NCI-H446 (cell line): ENCODE measurements at places on chromosomes 16 and 17.

DNA sequence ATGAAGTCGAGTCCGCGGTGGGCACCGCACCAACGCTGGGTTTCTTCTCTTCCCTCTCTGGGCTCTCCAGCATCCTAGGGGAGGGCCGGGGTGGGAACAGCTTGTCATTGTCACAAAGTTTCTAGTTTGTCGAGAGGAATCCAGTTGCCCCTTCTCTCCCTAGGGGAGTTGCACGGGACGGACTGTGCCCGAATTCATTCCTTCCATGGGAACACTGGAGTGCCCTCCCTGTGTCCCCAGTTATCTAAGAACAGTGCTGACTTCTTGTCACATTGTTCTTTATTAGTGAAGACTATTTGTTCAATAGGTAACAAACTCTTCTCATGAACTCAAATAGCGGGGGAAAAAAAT, 1.2 kb downstream of the KLHL36 start:
- DNase-seq, result no peak

DNA sequence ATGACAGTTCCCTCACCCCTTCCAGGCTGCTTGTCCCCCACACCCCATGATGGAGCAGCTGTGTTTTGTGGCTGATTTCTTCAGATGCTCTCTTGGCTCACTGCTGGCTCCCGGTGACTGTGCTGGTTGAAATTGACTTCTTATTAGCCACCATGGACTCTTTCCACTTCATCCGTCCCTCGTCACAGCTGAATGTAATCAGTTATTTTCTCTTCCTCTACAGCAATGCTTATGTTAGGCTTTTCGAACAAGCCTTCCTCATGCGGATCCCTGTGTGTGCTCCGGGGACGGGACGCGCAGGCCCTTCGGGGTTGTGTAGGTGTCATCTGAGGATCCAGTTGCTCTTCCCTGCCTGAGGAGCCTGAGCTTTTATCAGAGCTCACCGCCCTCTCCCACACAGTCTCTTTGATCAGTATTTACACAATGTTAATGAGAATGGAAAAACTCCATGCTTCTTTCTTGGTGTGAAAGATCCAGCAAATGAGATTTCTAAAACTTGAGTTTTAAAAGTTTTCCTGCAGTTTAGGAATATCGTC, 87.5 kb downstream of the RPTOR start:
- no peak for DNase-seq

GRCh38 chr16:19410435-19411171, 7.1 kb upstream of the TMC5 start:
- DNase-seq, result no peak

DNA sequence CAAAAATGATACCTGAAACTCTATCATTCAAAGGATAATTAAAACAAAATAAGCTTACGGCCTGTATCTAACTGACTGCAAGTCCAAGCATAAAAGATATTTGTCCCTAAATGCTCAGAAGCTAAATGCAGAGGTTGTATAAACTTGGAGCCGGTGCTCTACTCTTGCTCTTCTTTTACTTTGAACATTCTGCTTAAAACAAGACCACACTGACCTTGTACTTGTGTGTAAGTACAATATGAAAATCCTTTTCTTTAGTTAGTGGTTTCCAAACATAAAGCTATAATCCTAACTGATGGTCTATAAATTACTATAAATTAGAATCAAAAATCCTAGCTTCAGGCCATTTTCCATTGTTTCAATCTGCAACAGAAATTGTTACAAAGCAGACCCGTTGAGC, 74.6 kb downstream of the SPAG9 start:
- no peak for DNase-seq

DNA sequence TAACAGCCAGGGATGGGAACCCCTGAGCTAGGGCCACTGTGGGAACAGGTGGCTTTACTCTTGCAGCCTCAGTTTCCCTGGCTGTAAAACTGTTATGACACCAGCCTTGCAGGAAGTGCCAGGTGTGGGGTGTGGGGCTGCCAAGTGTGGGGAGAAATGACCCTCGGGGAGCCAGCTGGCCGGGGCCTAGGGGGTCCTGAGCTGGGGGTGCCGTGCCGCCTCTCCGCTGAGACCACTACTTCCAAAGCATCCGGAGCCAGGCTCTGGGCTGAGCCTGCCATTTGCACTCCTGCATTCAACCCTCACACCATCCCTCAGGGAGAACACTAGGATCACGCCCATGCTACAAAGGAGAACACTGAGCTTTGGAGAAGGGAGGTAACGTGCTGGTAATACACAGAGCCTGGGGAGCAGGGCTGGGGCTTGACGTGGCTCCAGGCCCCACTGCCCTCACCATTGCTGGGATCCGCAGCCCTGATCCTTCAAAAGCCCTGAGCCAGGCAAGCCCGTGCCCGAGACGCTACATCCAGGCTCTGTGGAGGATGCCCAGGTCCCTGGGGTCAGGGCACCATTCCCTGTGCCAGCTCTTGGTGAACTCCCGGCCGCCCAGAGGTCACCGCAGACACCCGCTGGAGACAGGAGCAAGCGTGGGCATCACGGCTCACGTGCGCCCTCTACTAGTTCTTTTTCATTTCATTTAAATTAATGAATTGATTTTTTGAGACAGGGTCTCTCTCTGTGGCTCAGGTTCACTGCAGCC, 28.8 kb upstream of the GINS2 start:
- no peak for DNase-seq

DNA sequence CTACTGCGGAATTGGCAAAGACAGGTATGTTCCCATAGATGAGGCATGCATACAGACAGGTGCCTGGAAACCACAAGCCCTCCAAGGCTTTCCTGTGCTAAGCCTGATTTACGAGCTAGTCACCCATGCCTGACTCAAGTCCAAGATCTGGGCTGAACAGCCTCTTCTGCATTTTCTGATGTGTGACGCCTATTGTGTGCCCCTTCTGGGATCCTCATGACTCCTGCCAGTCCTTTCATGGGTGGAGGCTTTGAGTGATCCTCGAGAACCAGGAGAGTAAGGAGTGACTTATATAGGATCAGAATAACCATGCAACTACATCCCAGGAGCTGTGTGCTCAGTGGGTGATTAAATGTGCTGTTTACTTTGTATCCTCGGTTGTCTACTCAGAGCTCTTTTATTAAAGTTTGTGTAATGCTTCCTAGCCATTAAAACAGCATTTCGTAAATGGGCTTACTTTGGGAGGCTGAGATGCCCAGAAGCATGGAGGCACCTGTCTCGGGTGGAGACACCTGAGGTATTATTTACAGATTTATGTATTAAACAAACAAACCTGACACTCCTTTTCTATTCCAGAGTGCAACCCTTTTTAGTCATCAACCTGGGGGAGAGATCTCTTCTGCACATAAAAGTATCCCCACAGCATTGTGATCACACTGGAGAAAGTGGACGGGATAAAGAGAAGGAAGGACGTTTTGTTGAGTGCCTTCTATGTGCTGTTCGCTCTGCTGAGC, 373.0 kb upstream of the DYNLRB2 start:
- no peak for DNase-seq

- DNase-seq, result no peak
Measured at GRCh38 chr17:72470121-72470705, 349.4 kb downstream of the SOX9 start.

DNA sequence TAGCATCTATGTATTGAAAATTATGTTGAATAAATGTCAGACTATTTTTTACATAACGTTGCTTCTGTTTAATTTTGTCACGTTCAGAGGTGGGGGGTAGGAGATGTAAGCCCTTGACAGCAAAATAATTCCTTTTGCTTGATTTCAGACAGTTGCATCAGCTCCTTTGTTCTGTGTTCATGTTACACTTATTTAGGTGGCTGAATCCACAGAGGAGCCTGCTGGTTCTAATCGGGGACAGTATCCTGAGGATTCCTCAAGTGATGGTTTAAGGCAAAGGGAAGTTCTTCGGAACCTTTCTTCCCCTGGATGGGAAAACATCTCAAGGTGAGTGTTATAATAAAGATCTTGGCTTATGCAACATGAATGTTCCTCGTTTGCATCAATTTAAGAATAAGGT, 4.5 kb downstream of the HERPUD1 start:
- DNase-seq, result no peak

GRCh38 chr17:71869293-71869692, 251.5 kb upstream of the SOX9 start:
- DNase-seq, result no peak

GRCh38 chr17:60258313-60258712, 108.5 kb downstream of the CA4 start:
- DNase-seq, result no peak

DNA sequence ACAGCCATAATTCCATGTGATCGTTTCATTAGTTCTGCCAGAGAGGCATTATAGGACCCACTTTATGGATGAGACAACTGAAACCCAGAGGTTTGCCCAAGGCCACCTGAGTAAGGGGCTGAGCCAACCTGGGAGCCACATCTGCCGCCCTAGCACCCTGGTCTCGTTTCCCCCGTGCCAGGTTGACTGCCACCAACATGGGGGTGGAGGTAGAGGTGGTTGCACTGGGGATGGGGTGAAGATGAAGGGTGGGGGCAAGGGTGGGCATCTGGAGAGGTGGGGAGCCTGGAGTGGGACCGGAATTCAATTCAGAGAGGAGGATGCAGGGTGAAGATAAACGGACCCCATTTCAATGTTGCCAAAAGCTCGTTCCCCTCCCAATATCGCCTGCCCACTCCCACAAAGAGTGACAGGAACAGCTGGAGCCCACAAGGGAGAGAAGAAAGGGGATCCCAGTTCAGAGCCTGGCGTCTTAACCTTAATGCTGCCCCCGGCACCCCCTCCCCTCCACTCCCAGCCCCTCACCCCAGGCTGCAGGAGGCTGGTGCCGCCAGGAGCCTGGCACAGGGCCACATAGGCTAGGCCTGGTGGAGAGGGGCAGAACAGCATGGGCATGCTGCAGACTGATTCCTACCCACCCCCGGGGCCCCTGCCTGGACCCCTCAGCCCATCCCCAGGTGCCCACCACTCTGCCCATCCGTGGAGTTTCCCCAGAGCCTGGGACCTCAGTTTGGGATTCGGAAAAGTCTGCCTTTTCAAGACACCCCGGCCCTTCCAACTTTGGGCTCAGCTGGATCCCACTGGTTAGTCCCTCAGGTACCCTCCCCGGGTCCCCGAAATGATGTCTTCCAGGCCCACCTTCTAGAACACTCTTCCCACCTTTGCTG, 29.6 kb downstream of the NGFR start:
- DNase-seq, result peak; percentile 16

DNA sequence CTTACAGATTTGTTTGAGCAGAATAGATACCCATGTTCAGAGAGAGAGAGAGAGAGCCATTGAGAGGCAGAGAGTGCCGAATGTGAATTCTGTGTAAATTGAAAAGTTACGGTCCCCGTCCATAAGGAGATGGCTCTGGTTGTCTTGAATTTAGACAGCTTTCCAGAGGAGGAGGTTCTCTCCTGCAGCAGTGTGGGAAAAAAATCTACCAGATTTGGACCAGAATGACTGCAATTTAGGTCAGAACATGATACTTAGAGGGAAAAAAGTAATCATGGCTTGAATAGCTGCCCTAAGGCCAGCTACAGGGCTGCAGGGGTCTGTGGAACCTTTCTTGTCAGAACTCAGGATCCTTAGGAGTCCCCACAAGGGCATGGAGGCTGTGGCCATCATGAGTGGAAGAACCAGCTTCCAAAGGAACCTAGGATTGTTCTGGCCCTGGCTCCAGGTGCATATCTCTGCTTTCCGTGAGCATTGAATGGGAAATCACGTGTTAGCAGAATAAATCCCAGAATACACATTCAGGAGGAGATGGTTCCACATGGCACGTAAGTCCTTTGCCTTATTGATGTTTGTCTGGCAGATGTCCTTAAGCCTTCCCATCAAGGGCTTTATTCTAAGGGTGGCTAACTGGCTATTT, 13.0 kb downstream of the PITPNC1 start:
- no peak for DNase-seq

DNA sequence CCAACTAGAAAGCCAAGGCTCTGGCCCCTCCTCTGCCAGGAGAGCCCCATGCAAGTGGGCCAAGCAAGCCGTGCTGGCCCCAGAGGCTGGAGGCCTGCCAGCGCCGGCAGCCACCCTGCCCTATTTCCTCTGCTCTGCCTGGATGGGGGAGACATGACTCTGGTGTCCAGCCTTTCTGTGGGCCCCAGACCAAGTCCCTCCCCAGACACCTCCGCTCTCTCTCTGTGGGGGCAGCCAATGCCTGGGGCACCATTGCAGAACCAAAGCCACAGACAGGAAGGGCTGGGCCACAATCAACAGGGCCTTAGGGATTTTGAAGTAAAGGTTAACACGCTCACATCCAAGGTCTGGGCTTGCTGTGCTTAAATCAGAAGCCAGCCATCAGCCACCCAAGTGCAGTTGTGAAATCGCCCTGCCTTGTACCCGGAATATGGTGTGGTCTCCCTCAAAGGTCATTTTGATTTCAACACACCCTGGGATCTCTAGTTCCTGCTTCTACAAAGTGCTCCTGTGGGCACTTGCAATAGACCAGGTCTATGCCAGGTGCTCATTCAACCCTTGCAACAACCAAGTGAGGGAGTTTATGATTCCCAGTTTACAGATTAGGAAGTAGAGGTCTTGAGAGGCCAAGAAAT, 63.5 kb upstream of the TEX2 start:
- DNase-seq, result no peak

GRCh38 chr16:24102209-24102660, 153.9 kb upstream of the CACNG3 start:
- DNase-seq, result no peak

DNA sequence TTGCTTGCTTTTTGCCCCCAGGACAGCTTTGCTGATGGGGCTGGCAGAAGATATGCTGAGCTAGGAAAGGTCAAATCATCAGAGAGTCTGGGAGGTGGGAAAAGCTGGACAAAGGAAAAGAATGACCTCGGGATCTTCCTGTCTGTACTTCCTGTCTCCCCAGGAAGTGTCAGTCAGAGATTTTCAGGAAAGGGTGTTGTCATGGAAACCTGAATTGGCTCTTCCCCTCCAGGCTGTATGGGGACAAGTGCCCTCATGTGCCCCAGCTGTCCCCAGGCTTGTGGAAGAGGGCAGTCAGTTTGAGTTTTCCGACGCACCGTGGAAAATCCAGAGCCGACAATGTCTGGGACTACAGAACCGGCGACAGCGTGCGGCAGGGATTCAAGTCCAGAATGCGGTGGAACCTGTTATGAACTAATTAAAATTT, 122.7 kb upstream of the ZFHX3 start:
- DNase-seq, result no peak

DNA sequence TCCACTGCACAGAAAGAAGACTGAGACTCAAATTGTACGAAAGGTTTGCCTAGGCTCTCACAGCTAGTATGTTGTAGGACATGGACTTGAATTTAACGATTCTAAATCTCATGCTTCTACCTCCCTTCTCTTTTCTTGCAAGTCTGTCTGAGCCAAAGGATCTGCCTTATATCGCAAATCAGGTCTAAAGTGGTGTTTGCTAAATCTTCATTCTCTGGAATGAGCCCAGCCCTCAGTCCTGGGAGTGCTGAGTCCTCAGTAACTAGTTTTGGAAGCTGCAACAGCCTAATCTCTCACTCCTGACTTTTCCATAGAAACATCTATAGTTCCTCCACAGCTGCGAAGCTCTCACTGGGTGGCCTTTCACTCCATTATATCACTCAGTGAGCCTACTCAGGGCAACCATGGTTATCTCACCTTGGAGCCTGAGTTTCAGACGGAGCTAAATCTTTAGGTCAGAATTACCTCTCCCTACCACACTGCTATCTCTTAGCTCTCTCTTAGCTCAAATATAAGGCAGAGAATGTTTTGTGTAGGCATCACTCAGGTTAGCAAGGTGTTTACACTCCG, 575.5 kb upstream of the C16orf82 start:
- DNase-seq, result no peak
